ENCODE measurements at places on chromosomes 11 and 22. TPM values are rescaled to one million over a fixed set of nuclear protein-coding genes. Genes with fewer than 3 reads are reported as not detected.

DNA sequence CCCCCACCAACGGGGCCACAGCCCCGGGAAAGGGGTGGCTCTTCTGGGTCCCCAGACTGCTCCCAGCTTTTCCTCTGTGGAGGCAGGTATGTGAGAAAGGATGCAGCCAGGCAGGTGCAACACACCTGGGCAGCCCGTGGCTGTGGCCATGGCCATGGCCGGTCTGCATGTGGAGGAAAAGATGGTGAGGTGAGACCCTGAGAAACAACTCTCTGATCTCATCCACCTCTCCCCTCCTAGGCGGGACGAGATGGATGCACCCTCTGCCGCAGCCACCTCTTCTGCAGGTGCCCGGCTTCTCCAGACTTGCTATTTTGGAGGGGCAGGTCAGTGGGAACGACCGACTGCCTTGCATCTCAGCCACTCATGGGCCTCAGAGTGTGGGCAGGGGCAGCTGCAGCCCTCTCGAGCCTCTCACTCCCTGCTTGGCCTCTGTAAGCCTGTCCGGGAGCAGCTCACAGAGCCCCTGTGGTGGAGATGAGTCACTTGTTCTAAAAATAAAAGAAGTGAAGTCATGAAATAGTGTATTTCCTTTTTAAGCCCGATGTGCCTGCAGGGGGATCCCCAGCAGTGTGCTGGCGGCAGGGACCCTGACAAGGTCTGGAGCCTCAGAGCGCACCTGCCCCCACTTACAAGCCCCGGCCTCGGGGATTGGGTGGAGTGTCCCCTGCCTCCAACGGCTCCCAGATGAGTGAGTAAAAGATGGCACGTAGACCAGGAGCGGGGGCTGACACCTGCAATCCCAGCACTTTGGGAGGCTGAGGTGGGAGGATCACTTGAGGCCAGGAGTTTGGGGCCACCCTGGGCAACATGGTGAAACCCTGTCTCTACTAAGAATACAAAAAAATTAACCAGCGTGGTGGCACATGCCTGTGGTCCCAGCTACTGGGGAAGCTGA, 10.7 kb downstream of the SMIM38 start:
- DNase-seq = no peak

DNA sequence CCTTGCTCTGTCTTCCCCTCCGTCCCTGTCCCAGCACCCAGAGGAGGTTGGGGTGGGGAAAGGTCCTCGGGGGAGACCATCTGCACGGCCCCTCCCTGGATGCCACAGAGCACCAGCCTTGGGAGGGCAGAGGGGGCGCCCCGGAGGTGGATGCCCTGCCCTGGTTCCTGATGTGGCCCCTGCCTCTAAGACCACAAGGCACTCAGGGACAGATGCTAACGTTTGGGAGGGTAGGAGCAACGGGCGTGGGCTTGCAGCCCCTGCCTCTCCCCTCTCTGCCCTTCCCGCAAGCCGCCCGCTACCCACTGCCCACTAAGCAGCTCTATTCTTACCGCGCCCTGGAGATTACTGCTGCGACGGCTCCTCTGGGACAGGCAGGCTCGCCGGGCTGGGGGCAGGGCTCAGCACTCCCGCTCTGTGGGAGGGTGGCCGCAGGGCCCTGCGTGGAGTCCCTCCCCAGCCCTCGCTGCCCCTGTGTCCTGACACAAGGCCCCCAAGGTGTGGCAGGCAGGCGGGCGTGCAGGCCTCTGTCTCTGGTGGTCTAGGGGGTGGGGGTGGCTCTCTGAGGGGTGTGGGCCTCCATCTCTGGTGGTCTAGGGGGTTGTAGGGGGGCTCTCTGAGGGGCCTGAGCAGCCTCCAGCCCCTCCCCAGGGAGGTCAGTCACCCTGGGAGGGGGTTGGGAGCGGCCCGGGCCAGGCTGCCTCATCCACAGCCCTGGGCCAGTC, 14.9 kb downstream of the BRSK2 start:
- no peak for DNase-seq

- no peak for DNase-seq
Measured at GRCh38 chr11:128832121-128832497, 35.0 kb downstream of the KCNJ1 start.

- no peak for DNase-seq
Measured at GRCh38 chr11:10709299-10710086, 15.9 kb upstream of the IRAG1 start.

GRCh38 chr11:19869466-19869865, 156.8 kb downstream of the NAV2 start:
- DNase-seq = no peak

DNA sequence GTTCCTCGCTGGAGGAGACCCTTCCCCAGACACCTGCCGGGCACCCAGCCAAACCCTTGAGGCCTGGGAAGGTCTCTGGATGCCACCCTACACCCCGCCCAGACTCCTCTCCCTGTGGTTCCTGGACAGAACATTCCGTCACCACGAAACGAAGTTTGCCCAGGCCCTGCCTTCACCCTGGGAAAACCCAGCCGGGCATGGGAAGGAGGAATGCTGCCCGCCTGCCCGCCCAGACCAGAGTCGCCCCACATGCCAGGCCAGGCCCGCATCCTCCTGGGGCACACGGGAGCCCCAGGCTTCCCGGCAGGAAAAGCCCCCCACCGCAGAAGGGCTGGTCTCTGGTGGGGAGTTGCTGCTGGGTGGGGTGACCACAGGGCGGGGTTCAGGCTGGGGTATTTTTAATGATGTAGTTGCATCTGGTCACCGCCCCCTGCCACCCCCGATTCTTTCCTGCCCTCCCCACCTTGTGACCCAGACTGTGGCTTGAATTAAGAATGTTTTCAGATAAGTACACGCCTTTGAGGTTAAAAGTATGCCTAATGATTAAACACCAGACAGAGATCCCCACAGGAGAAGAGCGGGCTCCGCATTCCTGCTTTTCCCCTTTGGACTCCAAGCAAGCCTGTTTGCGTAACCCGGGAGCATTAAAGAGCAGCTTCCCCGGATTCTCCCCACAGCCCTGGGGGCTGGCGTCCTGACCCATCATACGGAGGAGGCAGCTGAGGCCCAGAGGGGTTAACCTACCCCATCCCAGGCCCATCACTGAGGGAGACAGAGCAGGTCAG, 44.6 kb upstream of the PPARA start:
- no peak for DNase-seq

Gene FOLR1
- 0.44 TPM for total RNA-seq

Gene LRRC74B
- not detected for total RNA-seq

Measured in mesothelial cell of epicardium (in vitro differentiated cells).